ENCODE measurements at places on chromosomes 5 and 9.

DNA sequence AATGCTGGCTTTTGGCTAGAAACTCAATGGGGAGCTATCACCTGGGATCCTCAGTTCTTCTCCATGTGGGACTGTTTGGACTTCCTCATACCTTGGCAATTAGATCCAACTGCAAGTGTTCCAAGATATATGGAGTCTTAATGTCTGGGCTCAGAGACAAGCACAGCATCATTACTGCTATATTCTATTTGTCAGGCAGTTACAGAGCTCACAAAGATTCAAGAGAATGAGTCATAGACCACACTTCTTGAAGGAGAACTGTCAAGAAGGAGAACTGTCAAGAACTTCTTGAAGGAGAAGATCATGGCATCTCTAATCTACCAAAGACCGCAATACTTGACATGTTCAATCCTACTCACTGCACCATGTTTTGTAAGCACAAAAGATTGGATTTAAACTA, 106.8 kb upstream of the NREP start:
- DNase-seq, result no peak

DNA sequence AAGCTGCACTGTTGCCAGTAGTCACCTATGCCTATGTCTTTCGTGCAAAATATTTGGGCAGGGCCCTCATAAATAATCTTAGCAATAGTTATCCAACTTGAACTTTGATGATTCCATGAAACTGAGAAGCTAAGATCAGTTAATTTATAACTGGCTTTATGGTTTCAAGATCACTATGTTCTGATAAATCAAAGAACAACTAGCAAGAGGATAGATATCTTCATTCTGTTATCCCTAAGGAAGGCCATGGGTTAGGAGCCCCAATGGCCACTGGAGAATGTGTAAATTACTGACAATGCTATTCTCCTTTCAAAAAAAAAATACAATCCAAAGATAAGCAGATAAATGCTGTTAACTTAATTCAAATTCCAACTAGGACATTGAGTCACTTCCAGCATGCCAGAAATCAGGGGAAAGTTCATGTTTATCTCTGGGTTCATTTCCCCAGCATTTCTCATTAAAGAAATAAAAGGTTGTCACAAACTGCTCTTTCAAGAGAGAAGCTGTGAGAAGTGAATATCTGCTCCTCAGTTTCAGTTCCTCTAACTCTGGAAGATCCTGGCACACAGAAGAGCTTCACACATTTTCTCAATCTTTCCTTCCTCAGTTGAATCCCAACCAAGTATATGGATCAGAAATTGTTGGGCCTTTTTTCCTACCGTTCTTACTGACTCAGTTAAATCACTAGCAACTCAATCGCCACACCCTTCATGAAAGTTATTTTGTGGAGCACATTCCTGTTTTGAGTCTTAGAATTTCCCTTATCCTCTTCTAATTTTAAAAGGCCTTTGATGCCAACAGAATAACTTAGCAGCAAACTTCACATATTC, 59.6 kb upstream of the SLC1A1 start:
- DNase-seq, result no peak

DNA sequence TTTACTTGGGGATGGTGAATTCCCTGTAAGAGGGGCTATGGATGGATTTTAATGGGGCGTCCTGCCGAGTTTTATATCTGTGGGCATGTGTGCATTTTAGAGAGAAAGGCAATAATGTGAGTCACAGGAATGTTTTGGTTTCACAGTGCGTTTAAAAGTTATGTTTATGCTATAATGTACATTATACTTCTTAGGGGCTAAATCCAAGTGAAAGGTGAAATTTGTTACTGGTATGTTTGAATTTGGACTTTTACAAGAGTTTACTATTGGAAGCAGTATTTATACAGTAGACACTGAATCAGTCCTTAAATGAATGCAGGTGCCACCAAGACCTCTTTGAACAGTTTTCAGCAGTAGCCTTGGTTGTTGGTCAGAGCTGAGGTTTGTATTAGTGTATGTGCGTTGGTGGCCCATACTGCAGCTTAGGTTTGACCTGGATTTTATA, 5.6 kb downstream of the JMY start:
- no peak for DNase-seq

- DNase-seq, result peak; percentile 63
Observed at GRCh38 chr5:52690236-52690768, 97.4 kb upstream of the ITGA1 start.

- no peak for DNase-seq
Observed at GRCh38 chr5:122053181-122054109, 24.6 kb downstream of the LOX start.

GRCh38 chr5:129399069-129399468, 61.0 kb upstream of the ADAMTS19 start:
- DNase-seq, result no peak

GRCh38 chr9:82091100-82091499, 102.5 kb downstream of the SPATA31D1 start:
- DNase-seq, result no peak

- no peak for DNase-seq
Observed at GRCh38 chr9:98652302-98652701, 56.4 kb downstream of the GABBR2 start.

GRCh38 chr9:134936346-134937163, 18.8 kb upstream of the FCN1 start:
- no peak for DNase-seq

- DNase-seq, result no peak
Observed at GRCh38 chr5:132506094-132506692, 15.6 kb upstream of the IRF1 start.

- no peak for DNase-seq
Observed at GRCh38 chr9:123541411-123541810, 185.4 kb downstream of the CRB2 start.

- no peak for DNase-seq
Observed at GRCh38 chr9:96253059-96253696, 48.8 kb downstream of the HSD17B3 start.

Data from NT2/D1 (cell line).